ENCODE measurements at places on chromosomes 13 and 19.

- no peak for DNase-seq
These were observed 18.6 kb upstream of the POSTN start for GRCh38 chr13:37617173-37617572.

GRCh38 chr19:18605546-18606280 lies 886 bp downstream of the CRLF1 start:
- DNase-seq: no peak

DNA sequence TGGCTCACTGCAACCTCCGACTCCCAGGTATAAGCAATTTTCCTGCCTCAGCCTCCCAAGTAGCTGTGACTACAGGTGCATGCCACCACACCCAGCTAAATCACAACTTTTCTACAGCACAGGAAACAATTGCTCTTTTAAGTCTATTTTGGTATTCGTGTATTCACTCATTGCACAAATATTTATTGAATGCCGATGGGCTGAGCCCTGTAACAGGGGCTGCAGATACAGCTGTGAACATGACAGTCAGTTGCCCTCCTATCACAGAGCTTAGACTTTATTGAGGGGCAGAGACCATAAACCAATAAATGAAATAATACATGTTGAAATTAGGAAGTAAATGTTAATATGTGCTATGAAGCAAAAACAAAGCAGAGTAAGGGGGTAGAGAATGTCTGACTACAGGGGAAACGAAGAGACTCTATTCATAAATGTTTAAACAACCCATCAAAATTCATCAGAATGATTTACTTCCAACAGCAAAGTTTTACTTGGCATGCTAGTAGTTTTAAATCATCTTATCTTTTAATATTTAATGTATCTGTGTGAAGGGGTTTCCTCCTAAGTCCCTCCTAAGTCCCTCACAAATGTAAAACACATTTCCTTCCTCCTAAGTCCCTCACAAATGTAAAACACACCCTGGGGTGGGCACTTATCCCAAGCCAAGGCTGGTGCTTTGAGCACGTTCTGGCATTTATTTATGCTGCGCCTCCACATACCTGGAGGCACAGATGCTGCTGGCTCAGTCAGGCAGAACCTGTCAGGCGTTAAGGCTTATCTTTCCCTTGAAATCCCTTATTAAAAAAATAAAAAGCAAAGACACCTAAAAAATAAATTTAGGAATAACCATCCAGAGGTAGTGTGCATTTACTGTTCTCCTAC lies 140.8 kb downstream of the MIPEP start:
- DNase-seq: no peak

- DNase-seq: no peak
These were observed 4.5 kb downstream of the ZNF787 start for GRCh38 chr19:56116606-56117005.

GRCh38 chr13:85230691-85231093 lies 568.5 kb downstream of the SLITRK6 start:
- no peak for DNase-seq

GRCh38 chr19:56720281-56720680 lies 48.7 kb upstream of the ZNF835 start:
- DNase-seq: no peak
